Naive thymus-derived CD4-positive, alpha-beta T cell (primary cell): ENCODE measurements at places on chromosomes 12 and 14. TPM values are rescaled to one million over a fixed set of nuclear protein-coding genes. Genes with fewer than 3 reads are reported as not detected.

PWP1 gene
- 20.9 TPM for total RNA-seq

PTPN21 gene
- total RNA-seq, result 0.34 TPM

DNA sequence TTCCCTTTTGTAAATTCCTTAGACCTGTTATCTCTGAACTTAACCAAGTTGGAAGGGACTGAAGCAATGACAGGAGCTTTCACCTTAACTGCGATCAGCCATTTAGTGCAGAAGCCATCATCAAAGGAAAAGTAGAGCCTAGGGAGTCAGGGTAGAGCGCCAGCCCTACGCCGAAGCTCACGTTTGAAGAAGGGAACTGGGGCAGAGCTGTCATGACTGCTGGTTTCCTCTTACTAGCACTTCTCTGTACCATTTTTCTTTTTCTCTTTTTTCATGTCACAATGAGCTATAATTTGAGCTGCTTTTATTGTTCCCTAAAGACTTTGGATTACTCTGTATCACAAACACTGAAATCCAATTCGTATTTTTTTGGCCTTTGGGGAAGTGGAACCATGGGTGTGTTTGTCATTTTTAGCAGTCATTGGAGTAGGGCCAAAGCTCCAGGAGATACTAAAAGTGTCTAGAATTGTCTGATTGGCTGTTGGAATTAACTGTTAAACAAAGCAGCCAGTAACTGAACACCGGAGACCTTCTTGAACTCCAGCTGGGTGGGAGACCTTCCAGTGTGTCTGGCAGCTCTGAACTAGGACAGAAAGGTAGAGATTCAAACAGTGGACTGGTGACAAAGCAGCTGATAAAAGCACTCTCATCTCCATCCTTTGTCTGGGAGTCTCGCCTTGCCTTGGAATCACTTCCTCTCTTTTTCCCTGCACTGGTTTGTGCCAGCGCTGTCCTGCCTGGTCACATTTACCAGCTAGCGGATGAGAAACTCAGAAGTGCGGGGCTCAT, 9.1 kb downstream of the MTRFR start:
- DNase-seq, result peak; percentile 45

KRT82 gene
- total RNA-seq, result not detected

ALDH1L2 gene
- total RNA-seq, result 0.24 TPM

PKP2 gene
- total RNA-seq, result 0.32 TPM

- no peak for DNase-seq
Measured at GRCh38 chr12:76685246-76685678, 78.7 kb upstream of the ZDHHC17 start.

- no peak for DNase-seq
Measured at GRCh38 chr12:122757568-122757967, 4.9 kb downstream of the DENR start.

DNA sequence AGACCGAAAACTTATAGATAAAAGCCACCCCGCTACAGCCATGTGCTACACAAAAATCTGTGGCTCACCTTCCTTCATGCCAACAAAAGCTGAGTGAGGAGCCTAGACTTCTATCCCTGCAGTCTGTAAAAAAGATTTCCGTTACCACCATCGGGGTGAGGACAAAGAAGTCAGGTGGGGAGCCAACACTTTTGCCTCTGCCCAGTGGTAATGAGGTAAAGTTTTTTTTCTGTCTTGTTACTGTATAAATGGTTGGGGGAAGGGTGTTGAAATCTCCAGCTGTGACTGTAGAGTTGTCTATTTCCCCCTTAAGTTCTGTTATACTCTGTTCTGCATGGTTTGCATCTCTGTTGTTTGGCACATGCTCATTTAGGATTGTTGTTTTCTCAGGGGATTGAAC, 707.8 kb downstream of the FLRT2 start:
- DNase-seq, result no peak

DNA sequence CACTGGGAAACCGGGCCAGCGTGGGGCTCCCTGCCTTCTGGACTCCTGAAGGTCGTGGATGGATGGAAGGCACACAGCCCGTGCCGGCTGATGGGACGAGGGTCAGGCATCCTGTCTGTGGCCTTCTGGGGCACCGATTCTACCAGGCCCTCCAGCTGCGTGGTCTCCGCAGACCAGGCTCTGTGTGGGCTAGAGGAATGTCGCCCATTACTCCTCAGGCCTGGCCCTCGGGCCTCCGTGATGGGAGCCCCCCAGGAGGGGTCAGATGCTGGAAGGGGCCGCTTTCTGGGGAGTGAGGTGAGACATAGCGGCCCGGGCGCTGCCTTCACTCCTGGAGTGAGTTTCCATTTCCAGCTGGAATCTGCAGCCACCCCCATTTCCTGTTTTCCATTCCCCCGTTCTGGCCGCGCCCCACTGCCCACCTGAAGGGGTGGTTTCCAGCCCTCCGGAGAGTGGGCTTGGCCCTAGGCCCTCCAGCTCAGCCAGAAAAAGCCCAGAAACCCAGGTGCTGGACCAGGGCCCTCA, 26.9 kb downstream of the HIP1R start:
- DNase-seq, result no peak

GRCh38 chr14:100844082-100844408, 18.1 kb downstream of the MEG3 start:
- DNase-seq, result no peak

IL31 gene
- not detected for total RNA-seq

DNA sequence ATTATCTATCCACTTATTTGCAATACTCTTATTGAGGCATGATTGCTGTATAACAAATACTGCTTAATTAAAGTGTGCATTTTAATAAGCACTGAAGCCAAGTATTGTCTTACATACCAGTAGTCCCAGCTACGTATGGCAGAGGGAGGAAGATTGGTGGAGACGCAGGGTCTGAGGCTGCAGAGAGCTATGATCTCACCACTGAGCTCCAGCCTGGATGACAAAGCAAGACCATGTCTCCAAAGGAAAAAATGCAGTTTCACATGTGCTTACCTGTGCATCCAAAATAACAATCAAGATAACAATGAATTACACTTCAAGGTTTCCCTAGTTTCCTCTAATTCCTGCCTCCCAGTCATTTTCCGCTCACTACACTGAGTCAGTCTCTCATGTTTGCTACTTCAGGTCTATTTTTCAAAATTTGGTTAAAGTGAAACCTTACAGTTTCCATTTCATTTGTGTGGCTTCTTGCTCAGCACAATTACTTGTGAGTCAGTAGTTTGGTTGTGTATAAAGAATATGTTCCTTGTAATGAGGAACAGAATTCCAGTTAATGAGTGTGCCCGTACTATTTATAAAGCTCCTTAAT, 1250.1 kb downstream of the TMEM121 start:
- no peak for DNase-seq

BCL7A gene
- total RNA-seq, result 4.1 TPM

- DNase-seq, result no peak
Measured at GRCh38 chr14:75246546-75247285, 31.9 kb upstream of the FOS start.

- DNase-seq, result peak; percentile 28
Measured at GRCh38 chr12:54958048-54958658, 26.4 kb downstream of the TESPA1 start.
